ENCODE measurements at places on chromosomes 2 and 18. TPM values are rescaled to one million over a fixed set of nuclear protein-coding genes. Genes with fewer than 3 reads are reported as not detected.

DNA sequence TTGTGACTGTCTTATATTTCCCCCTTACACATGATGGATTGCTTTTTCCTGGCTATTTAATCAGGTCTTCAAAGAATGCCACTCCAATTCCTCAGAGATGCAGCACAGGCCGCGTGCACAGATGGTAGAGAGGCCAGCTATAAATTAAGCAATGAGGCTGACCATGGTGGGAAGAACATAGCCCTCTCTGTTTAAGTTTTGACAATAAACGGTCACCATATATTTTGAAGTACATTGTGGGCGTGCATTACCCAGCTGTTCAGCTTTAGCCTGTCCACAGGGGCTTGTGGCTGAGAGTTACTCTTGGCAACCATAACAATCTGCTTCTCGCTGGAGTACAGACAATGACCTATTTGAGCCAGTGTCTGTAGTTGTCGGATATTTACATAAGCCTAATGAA is 730.8 kb downstream of the DCC start:
- H3K36me3 ChIP-seq, result no peaks in the 10 kb centered on the region
- H3K4me1 ChIP-seq, result no peaks in the 10 kb centered on the region
- H3K27ac ChIP-seq, result no peak overlapping the region
- H3K4me3 ChIP-seq, result no peak overlapping the region
- no peak for DNase-seq

DNA sequence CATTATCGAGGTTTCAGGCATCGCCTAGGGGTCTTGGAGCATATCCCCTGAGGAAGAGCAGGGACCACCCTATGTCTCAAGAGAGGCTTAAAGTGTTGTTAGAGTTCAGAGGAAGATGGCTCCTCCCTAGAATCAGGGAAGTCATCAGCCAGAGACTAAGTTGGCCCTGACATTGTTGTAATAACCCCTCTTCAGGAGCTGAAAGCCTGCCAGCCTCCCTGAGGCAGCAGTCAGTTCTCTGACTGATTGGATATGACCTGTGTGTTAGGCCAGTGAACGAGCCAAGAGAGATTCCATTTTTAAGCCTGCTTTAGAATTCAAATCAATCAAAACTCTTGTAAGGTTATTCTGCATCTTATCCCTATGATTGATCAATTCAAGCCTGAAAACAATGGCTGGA is 34.9 kb downstream of the ARHGAP28 start:
- H3K27me3 ChIP-seq, result no peaks in the 10 kb centered on the region
- no peak overlapping the region for H3K4me3 ChIP-seq
- peaks cover 28% of the 10 kb centered on the region for H3K36me3 ChIP-seq
- peak overlapping the region; percentile 94 for H3K27ac ChIP-seq

DNA sequence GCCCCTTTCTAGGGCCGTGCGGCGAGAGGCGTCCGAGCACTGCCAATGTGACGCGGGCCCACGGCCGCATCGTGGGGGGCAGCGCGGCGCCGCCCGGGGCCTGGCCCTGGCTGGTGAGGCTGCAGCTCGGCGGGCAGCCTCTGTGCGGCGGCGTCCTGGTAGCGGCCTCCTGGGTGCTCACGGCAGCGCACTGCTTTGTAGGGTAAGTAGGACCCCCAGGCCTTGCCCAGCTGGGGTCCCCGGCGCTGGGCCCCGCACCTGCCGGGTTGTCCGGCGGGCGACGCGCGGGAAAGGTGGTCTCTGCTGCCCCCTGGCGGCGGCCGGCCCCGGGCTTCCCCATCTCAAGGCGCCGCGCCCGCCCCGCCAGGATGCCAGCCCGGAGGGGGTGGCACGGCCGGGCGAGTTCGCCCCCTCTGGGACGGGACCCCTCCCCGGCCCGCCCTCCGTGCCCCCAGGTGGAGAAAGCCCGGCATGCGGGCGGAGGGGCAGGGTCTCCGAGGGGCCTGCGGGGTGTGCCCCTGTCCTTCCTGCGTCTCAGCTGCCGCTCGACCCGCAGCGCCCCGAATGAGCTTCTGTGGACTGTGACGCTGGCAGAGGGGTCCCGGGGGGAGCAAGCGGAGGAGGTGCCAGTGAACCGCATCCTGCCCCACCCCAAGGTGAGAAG is 1.9 kb downstream of the PRSS56 start:
- no peak overlapping the region for H3K27ac ChIP-seq
- no peaks in the 10 kb centered on the region for H3K36me3 ChIP-seq
- no peak overlapping the region for H3K4me3 ChIP-seq

GRCh38 chr2:44793322-44793870 is 148.1 kb upstream of the SIX3 start:
- no peak overlapping the region for H3K4me3 ChIP-seq
- no peaks in the 10 kb centered on the region for H3K36me3 ChIP-seq
- no peaks in the 10 kb centered on the region for H3K4me1 ChIP-seq
- no peak overlapping the region for H3K27ac ChIP-seq
- DNase-seq, result no peak

DNA sequence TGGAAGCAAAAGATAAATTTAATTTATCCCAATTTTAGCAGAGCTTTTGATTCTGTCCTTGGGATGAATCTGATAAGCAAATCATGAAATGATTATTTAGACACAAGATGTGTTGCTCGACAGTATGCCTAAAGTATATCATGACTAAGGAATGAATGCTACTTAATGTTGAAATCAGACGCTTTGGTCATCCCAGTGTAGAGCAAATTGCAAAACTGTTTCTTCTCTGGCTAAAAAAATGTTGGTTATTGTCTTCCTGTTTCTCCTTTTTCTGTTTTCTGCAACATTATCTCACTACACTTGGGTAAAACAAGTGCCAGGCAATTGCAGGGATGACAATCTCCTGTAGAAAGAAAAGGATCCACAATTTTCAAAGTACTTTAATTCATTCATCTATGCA is 66.4 kb downstream of the BABAM2 start:
- no peaks in the 10 kb centered on the region for H3K27me3 ChIP-seq
- H3K27ac ChIP-seq, result no peak overlapping the region
- H3K4me1 ChIP-seq, result peaks cover 35% of the 10 kb centered on the region
- H3K4me3 ChIP-seq, result no peak overlapping the region
- no peak for DNase-seq

Gene LRPPRC
- 105 TPM for total RNA-seq
